ENCODE measurements at places on chromosomes 3 and 15. TPM values are rescaled to one million over a fixed set of nuclear protein-coding genes. Genes with fewer than 3 reads are reported as not detected.

Gene IQCF5
- total RNA-seq, result not detected

Gene FBXO40
- total RNA-seq, result not detected

Gene C3orf22
- total RNA-seq, result not detected

Gene NPAP1
- under 0.01 TPM for total RNA-seq

Gene LPP
- 33.4 TPM for total RNA-seq
